Tibial nerve (tissue), 4 donors: ENCODE measurements at places on chromosomes 3 and 15. TPM values are rescaled to one million over a fixed set of nuclear protein-coding genes. Genes with fewer than 3 reads are reported as not detected.

DNA sequence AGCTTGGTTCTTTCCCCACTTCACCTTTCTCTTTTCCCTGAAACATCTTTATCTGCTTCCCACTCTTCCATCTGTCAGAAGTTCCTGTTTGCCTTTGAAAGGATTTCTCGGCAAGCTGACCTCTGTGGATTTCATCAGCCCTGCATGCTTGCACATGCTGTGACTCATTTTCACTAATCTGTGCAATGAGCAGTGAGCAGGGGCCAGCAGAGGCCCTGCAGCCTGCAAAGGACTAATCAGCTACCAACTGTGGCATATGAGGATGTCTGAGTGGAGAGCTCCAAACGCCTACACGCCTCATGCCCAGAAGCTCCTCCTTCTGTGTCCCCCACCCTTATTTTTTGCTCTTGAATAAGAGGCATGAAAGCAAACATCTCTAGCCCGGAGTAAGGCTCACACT, 333.0 kb upstream of the SEMA6D start:
- peaks cover 10% of the 10 kb centered on the region for H3K4me1 ChIP-seq
- H3K27me3 ChIP-seq: no peaks in the 10 kb centered on the region
- H3K4me3 ChIP-seq: no peak overlapping the region
- peak; percentile 12 for DNase-seq
- no peak overlapping the region for H3K27ac ChIP-seq

The CLDN16 gene
- total RNA-seq: not detected

The EFHB gene
- 1.5 TPM for total RNA-seq

- H3K36me3 ChIP-seq: no peaks in the 10 kb centered on the region
- H3K27ac ChIP-seq: no peak overlapping the region
- peaks cover 6% of the 10 kb centered on the region for H3K4me1 ChIP-seq
- no peaks in the 10 kb centered on the region for H3K27me3 ChIP-seq
- no peak for DNase-seq
These were observed 5.2 kb downstream of the ESYT3 start for GRCh38 chr3:138439646-138440045.

The APOD gene
- 7,779 TPM for total RNA-seq

The COL6A6 gene
- total RNA-seq: under 0.01 TPM

The CYP1A2 gene
- total RNA-seq: not detected

GRCh38 chr15:72179950-72180581, 17.5 kb downstream of the GRAMD2A start:
- no peak overlapping the region for H3K4me3 ChIP-seq
- peaks cover 9% of the 10 kb centered on the region for H3K27me3 ChIP-seq
- H3K36me3 ChIP-seq: no peaks in the 10 kb centered on the region
- DNase-seq: no peak
- peaks cover 44% of the 10 kb centered on the region for H3K4me1 ChIP-seq

The SPTBN5 gene
- 34.5 TPM for total RNA-seq

The DHX36 gene
- total RNA-seq: 62.7 TPM

The RPS27L gene
- total RNA-seq: 83.7 TPM

- H3K36me3 ChIP-seq: no peaks in the 10 kb centered on the region
- DNase-seq: no peak
- no peak overlapping the region for H3K4me3 ChIP-seq
- H3K4me1 ChIP-seq: peaks cover 11% of the 10 kb centered on the region
- H3K27me3 ChIP-seq: no peaks in the 10 kb centered on the region
These were observed 45.0 kb downstream of the TIGIT start for GRCh38 chr3:114338651-114339357.

GRCh38 chr3:36403661-36404060, 23.4 kb downstream of the STAC start:
- no peak overlapping the region for H3K4me3 ChIP-seq
- H3K4me1 ChIP-seq: no peaks in the 10 kb centered on the region
- no peaks in the 10 kb centered on the region for H3K27me3 ChIP-seq
- DNase-seq: no peak

The RPL29 gene
- total RNA-seq: 1,295 TPM

The POPDC2 gene
- total RNA-seq: 2.7 TPM

DNA sequence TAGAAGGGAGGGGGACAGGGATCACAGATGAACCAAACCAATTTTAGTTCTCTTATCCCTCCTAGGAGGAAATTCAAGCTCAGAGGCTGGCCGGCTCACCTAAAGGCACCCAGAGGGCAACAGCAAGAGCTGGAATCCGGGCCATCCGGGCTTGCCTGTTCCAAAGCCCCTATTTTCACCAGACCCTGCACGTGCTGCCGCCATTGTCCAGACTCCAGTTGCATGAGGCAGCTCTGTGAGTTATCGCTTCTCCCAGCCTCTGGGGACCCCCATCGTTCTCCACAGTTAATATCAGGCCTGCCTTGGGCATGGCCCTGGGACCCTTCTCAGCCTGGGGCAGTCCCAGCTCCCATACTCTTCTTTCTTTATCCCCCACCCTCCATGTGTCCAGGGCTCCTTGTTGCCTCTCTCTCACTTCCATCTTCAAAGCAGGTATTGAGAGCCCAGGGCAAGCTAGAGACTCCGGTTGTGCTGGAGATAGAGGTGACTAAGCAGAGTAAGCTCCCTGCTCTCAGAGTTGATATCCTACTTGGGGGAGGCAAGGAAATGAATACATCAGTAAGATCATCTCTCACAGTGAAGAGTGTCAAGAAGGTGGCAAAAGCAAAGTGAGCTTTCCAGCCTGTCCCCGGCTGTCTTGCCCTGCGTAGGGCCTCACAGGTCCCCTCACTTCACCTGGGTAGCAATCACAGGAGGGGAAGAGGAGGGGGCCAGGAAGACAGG, 322.8 kb downstream of the UACA start:
- H3K27ac ChIP-seq: no peak overlapping the region
- H3K36me3 ChIP-seq: no peaks in the 10 kb centered on the region
- H3K4me3 ChIP-seq: no peak overlapping the region
- H3K27me3 ChIP-seq: no peaks in the 10 kb centered on the region
- H3K4me1 ChIP-seq: no peaks in the 10 kb centered on the region

DNA sequence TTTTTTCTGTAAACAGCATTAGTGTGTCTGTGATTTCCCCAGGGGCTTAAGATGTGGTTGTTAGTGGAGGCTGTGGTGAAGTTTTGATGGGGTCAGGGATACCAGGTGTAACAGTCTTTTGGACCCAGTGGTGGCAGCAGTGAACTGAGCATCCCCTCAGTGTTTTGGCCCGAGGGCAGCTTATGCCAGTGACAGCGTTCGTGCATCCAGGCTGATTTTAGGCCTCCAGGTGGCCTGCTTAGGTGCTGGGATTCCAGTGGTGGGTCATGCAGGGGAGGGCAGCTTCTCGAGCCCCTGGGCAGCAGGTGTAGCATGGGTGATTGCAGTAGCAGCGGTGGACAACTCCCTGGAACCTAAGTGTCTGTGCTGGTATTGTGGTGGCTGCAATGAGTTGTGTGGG, 29.2 kb downstream of the STT3B start:
- no peaks in the 10 kb centered on the region for H3K36me3 ChIP-seq
- no peak overlapping the region for H3K4me3 ChIP-seq
- no peak overlapping the region for H3K27ac ChIP-seq
- no peaks in the 10 kb centered on the region for H3K27me3 ChIP-seq
